Omental fat pad (tissue), 4 donors: ENCODE measurements at places on chromosomes 13 and 19.

GRCh38 chr19:4399812-4400134 is 574 bp downstream of the SH3GL1 start:
- DNase-seq: no peak

GRCh38 chr19:31100206-31100590 is 249.0 kb downstream of the TSHZ3 start:
- DNase-seq: no peak

- DNase-seq: no peak
These were observed 2.3 kb upstream of the TMEM91 start for GRCh38 chr19:41373993-41374392.

DNA sequence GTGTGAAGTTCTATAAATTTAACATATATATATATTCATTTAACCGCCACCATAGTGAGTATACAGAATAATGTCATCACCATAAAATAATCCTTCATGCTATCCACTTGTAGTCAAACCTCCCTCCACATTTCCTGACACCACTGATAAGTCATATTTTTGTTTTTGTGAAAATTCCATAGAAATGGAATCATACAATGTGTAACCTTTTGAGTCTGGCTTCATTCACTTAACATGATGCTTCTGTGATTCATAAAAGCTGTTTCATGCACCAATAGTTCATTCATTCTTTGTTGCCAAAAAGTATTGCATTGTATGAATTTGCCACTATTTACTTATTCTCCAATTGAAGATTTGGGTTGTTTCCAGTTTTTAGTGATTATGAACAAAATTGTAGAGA is 497.5 kb upstream of the PCDH20 start:
- DNase-seq: no peak

GRCh38 chr19:10007371-10008183 is 2.7 kb downstream of the COL5A3 start:
- DNase-seq: no peak

- DNase-seq: no peak
These were observed 94.0 kb downstream of the PTPRS start for GRCh38 chr19:5246554-5247155.

GRCh38 chr19:29983568-29983967 is 41.5 kb downstream of the URI1 start:
- DNase-seq: no peak

- no peak for DNase-seq
These were observed 2.5 kb upstream of the FBXL3 start for GRCh38 chr13:77029436-77029835.

DNA sequence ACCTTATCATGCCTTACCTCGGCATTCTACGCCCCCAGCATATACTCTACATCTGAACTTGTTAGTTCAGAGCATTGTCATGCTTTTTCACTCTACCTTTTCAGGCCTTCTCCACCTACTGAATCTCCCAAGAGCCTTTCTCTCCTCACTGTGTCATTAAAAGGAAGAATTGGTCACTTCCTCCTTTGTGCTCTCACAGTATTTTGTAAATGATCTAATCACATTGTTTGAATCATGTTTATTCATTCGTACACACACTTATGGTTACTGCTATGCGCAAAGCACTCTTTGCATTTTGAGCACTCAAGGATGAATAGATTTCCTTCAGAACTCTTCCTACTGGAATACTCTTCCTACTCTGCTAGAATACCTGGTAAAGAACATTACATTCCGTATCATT is 15.8 kb upstream of the ELF1 start:
- DNase-seq: no peak

DNA sequence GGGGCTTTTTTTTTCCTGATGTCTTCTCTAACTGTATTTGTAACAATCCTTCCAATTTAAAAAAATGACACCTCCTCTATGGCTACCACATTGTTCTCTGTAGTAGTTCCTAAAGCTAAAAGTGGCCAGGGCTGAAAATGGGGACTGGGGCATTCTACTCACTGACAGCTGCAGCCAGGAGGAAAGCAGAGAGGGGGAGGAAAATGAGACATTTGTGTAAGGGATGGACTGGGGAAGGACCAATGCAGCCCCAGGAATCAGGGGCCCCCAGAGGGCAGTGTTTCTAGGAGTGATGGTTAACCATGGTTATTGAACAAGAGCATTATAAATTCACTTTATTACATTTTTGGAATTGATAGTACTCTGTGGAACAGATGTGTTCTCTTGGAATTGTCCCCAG is 34.3 kb upstream of the C1QTNF9 start:
- DNase-seq: no peak

GRCh38 chr13:105936816-105937215 is 598.6 kb downstream of the EFNB2 start:
- DNase-seq: no peak

- no peak for DNase-seq
These were observed 150.5 kb downstream of the UGGT2 start for GRCh38 chr13:95902741-95903140.

- DNase-seq: no peak
These were observed 4.0 kb upstream of the DLEU7 start for GRCh38 chr13:50847501-50847900.

GRCh38 chr19:45404557-45405434 is at the start of gene PPP1R13L:
Gene PPP1R13L (minus strand): TSS chr19:45405069. CDS start chr19:45398318, 6,751 bp downstream.
- DNase-seq: peak; percentile 52

DNA sequence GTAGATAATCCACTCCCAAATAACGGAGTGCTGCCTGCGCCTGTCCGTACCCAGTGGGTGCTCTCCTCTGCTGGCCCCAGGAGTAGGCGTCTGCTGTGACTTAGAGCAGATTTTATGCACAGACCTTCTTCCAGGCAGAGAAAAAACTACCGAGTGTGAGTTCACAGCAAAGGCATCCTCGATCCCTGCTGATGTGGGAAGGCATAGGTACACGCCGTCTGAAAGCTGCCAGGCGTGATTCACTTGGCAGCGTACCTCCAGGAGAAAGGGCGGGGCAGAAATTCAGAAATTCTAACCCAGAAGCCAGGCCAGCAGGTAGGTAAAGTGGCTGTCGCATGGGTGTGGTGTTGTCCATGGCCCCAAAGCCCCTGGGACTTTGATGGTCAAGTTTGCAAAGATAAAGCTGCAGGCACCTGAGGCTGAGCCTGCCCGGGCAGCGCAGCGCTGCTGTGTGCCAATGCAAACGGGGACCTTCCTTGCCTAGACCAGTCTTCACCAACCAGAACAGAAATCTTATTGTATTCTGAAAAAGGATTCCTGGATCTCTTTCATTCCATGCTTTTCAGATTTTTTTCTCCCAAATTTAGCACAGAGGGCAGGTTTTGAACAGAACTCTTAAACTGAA is 36.3 kb downstream of the COL4A2 start:
- no peak for DNase-seq
